ENCODE measurements at places on chromosomes 4 and X. TPM values are rescaled to one million over a fixed set of nuclear protein-coding genes. Genes with fewer than 3 reads are reported as not detected.

- no peak for DNase-seq
Observed at GRCh38 chr4:86845593-86845992, 3.6 kb downstream of the SLC10A6 start.

DNA sequence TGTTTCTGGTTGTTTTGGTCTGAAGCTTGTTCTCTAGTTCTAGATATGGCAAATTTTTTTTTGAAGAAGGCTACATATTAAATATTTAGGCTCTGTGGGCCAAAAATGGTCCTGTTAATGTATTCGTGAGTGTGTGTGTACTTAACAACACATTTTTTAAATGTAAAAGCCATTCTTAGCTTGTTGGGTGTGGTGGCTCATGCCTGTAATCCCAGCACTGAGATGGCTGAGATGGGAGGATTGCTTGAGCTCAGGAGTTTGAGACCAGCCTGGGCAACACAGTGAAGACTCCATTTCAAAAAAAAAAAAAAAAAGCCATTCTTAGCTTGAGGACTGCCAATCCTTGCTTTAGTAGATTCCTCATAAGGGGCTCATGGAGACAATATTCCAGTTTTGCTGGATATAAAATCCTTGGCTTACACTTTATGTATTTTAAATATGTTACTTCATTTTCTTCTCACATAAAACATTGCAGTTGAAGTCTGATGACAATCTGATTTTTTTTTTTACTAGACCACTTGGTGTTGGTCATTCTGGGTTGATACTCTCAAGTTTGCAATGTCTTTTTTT, 23.4 kb downstream of the NOCT start:
- DNase-seq: no peak

- peak; percentile 78 for DNase-seq
Observed at GRCh38 chrX:40104985-40105834, 7.5 kb upstream of the BCOR start.

- DNase-seq: no peak
Observed at GRCh38 chr4:173413036-173413435, 14.1 kb upstream of the SCRG1 start.

DHX15 gene
- total RNA-seq: 42.0 TPM

HMGB3 gene
- 5.9 TPM for total RNA-seq

Data from pancreas (tissue), 10 donors.